Stimulated activated CD8-positive, alpha-beta memory T cell treated with anti-CD3 and anti-CD28 coated beads, Interleukin-12 subunit alpha, Interleukin-12 subunit beta, amount 100 ng/mL, for 4 hours (primary cell): ENCODE measurements at places on chromosomes 7 and 10.

DNA sequence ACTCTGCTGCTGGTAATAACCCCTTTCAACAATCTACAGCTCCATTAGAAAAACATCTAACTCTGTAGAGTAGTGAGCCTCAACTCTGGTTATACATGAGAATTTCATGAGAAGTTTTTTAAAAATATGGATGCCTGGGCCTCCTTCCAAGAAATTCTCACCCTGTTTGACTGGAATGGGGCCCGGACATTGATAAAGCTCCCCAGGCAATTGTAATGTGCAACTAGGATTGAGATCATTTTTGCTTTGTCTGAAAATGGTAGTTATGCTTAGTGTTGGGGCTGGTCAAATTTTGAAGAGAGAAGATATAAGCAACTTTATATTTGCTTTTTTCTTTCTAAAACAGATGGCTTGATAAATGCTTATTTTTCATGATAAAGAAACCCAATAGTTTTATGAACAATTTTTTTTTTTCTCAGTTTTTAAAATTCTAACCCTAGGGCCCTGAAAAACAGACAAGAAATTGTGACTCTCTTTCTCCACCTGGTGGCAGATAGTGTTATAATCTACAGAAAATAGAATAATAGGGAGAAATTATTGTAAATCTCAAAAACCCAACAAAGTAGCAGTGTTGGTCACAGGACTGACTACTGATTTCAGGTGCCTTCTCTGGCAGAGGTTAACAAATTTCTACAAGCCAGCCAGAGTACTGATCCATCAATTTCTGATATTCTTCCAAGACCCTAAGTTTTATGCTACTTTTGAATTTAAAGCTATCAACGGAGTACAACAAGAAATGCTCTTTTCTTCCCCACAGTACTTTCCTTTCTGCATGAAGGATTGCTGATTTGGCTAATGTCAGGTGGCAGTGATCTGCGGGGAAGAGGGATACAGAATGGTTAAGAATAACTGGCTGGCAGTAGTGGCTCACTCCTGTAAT lies 174.8 kb downstream of the DKK1 start:
- no peak for DNase-seq

DNA sequence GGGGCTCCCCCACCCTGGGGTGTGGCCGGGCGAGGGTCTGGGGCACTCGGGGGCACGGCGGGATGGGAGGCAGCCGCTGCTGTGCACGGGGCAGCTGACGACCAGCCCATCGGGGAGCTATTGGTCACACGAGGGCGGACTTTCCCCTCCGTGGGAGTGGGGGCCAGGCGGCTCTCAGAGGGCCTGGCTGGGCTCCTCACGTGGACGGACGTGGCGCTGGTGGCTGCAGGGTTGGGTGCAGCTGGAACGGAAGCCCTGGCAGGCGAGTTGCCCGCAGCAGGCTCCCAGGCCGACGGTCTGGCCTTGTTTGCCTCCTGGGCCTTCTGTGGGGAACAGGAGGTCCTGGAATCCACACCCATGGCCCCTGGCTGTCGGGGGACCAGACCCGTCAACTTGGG lies 14.3 kb downstream of the MICALL2 start:
- DNase-seq, result no peak

- DNase-seq, result no peak
Measured at GRCh38 chr10:18364987-18365775, 225.0 kb downstream of the CACNB2 start.

DNA sequence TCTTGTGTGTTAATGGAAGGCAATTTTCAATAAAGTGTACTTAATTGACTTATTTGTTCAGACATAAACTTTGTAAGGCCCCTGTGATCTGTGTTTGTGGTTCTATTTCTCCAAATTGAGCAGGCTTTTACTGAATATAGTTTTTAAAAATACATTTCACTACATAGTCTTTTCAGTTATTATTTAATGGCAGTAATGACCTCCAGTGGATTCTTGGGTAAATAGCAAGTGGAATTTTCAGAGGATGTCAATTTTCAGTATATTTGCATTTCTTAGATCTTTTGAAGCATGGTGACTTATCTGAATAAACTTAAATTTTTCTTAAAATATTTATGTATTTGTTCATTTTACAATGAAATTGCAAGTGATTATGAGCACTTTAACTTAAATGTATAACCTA lies 203.1 kb upstream of the PCLO start:
- DNase-seq, result no peak

DNA sequence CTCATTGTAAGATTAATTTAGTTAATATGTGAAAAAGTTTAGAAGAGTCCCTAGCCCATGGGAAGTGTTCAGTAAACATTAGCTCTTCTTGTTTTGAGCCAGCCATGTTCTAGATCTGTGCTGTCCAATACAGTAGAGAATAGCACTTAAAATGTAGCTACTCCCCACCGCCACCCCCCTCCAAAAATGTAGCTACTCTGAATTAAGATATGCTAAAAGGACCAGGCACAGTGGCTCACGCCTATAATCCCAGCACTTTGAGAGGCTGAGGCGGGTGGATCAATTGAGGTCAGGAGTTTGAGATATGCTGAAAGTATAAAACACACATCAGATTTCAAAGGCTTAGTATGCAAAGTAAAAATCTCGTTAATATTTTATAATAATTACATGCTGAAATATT lies 47.3 kb upstream of the MXI1 start:
- no peak for DNase-seq

GRCh38 chr10:7635408-7636125 lies 31.2 kb downstream of the ITIH5 start:
- DNase-seq, result no peak

DNA sequence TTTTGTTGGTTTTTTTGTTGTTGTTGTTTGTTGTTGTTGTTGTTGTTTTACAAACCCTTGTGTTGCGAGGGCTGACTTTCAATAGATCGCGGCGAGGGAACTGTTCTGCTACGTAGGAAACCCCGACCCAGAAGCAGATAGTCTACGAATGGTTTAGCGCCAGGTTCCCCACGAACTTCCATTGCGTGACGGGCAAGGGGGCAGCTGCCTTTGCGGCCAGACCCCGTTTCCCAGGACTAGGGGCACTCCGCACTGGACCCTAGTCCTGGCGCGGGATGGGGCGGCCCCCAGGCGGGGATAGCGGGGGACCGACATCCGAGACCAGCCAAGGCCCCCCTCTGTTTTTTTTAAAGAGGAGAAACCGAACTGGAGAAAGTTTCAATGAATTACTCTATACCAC lies 119.6 kb downstream of the LRRTM3 start:
- no peak for DNase-seq

DNA sequence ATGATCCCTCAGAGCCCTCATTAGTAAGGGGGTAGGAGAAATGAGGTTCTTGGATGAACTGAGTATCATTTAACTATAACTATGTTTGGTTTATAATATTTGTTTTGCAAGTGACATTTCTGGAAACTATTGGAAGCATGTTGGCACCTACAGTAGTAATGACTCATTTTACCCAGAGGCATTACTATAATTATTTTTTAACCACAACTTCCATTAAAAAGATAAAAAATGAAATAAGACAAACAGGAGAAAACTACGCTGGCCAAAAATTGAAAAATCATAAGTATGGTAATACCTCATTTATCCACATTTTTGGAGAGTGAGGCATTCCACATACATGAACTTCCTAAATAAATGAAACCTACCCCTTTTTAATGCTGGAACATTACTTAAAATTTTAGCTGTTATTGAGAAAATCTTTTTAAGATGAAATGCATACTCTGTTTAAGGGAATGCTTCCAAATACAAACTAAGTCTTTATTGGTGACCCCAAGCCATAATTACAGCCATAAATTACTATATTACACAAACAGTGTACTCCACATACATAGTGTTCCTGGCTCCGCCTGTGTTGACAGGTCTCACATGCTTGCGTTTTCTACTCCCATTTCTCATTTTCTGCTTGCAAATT lies 84.6 kb upstream of the CAPZA2 start:
- no peak for DNase-seq
